Stimulated activated naive CD8-positive, alpha-beta T cell treated with anti-CD3 and anti-CD28 coated beads, Interleukin-15, Interleukin-2, amounts not matched to agents 100 U/mL and 50 U/mL, for 24 hours (primary cell): ENCODE measurements at places on chromosomes 12 and 14.

DNA sequence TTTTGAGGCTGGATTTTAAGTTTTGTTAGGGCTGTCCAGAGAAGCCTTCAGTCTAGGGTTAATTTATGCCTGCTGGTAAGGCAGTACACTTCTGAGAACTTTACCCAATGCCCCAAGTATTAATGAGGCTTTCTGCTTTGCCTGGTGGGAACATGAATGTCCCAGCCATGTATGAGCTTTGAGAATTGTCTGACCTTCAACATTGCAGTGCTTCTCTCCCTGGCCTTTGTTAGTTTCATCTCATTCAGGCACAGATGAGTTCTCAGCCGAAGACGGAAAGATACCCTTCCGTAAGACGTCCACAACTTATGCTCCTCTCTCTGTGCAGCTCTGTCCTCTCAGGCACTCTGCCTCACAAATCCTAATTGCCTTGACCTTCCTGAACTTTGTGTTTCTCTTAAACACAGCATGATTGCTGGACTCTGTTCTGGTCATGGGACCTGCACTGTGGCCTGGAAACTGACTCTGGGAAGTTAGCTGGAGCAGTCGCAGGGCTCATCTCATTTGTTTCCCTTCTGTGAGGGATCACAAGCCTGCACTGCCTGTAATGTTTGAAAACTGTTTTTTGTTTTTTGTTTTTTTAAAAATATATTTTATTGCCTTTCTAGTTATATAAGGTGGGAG lies 15.7 kb downstream of the CHPT1 start:
- no peak for DNase-seq

- no peak for DNase-seq
Measured at GRCh38 chr12:49985981-49986380, 13.2 kb downstream of the AQP6 start.

- no peak for DNase-seq
Measured at GRCh38 chr14:37311252-37311651, 113.5 kb downstream of the MIPOL1 start.

GRCh38 chr12:79296871-79297270 lies 393.9 kb downstream of the PAWR start:
- DNase-seq = no peak

GRCh38 chr14:50357124-50357523 lies 39.6 kb downstream of the CDKL1 start:
- no peak for DNase-seq

DNA sequence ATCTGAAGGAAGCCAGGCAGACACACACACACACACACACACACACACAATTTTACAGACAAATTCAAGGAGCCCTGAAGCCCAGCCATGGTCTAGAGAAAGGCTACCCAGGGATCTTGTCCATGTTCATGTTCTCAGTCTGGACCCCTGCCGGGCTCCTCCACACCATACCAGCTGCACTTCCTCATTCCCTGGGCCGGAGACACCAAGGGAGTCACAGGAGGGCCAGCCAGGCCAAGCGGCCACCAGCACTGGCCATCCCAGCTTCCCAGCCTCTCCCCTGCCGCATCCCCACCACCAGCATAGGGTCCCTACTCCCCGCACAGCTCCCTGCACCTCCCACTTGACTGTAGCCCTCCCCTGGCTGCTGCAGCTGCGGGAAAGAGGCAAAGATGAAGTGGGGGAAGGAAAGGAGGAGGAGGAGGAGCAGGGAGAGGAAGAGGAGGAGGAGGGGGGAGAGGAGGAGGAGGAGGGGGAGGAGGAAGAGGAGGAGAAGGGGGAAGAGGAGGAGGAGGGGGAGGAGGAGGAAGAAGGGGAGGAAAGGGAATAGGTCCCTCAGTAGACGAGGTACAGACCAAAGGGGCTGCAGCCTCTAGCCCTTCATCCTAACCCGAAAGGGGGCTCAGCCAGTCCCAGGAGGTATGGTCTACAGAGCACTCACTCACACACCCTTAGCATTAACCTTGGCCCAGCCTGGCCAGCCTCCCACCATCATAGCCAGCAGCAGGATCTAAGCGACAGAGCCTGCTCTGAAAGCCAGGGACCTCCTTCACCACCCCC lies 293.2 kb downstream of the DPF3 start:
- no peak for DNase-seq

DNA sequence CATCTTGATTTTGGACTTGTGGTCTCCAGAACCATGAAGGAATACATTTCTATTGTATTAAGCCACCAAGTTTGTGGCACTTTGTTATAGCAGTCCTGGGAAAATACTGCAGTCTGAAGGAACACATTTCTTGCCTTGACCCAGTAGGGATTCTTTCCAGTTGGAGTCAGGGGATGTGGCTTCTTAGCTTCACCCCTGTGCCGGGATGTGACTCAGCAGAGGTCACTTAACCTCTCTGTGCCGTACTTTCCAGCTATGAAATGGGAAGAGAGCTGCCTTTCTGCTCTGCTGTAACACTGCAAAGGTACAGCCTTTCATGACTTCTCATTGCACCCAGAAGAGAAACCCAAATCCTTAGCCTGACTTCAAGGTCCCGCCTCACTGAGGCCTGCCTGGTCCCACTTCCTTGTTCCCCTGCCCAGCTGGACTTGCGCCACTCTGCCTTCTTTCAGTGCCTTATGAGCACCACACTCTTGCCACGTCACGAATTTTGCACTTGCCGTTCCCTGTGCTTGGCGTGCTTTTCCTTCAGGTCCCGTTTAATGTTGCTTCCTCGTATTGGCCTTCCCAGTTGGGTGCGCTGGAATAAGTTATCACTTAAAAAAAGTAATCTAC lies 24.2 kb downstream of the CHST11 start:
- DNase-seq = no peak

DNA sequence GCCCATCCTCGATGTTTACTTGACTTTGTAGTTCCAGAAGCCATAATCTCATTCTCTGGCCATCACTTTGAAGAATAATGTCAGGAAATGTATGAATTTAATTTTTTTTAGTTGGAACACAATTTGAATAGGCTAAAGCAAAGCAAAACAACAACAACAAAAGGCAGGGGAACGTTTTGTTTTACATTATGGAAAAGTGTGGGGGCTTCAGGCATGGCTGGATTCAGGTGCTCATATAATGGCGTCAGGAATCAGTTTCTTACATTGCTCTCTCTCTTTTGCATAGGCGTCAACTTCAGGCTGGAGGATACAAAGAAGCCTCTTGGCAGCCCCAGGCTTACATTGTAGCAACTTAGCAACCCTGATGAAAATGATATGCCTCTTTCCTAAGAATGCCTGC lies 13.1 kb upstream of the RPH3A start:
- no peak for DNase-seq

DNA sequence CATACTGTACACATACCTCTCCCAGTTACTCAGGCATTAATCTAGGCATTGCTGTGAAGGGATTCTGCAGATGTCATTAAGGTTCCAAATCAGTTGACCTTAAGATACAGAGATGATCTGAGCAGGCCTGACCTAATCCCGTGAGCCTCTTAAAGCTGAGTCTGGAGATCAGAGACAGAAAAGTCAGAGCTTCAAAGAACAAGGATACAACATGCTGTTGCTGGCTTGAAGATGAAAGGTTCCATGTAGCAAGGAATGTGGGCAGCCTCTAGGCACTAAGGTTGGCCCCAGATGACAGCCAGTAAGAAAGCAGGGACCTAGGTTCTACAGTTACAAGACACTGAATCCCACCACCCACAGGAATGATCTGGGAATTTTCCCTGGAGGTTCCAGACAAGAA lies 81.1 kb downstream of the MAP1LC3B2 start:
- DNase-seq = no peak

DNA sequence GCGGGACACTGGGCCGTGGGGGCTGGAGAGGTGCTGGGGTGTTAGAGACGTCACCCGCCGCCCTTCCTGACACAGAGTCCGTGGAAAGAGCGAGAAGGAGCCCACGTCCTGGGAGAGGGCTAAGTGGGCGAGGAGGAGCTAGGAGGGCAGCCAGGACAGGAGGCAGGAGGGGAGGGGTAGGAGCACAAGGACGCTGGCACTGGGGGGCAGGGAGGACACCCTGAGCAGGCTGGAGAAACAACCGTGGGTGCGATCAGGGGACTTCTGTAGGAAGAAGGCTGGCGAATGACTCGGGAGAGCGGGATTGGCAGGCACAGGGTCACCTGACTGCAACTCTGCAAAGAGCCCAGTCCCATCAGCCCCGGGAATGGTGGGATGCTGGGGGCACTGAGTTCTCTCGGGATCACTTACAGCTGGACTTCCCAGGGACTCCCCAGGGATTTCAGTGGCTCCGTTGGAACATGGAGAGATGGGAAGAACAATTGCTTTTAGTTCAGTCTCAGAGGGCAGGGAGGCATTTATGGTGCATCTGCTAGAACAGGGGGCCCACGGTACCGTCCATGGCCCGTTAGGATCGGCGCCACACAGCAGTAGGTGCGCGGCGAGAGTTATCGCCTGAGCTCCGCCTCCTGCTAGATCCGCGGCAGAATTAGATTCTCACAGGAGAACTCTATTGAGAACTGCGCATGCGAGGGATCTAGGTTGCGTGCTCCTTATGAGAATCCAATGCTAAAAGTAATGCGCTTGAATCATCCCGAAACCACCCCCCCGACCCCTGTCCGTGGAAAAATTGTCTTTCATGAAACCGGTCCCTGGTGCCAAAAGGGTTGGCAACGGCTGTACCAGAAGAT lies 24.3 kb downstream of the UBR7 start:
- peak; percentile 9 for DNase-seq

DNA sequence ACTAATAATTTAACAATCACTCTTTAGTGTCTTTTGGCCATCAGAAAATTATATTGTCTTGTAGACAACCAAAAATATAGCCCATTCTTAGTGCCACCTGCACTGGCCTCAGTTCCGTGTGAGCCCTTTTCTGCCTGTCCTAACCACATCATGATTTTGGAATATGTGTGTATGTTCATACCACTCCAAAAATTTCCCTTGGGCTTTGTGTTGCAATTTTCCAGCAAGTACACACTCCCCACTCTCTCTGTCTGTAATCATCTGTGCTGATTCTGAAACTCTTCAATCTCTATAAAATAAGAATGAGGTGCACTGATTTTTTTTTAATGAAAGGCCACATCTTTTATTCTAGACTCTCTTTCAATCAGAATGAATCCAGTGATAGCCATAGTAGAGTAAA lies 196.0 kb downstream of the PIK3C2G start:
- DNase-seq = no peak

GRCh38 chr14:38887696-38888095 lies 215.3 kb downstream of the SEC23A start:
- DNase-seq = no peak

- DNase-seq = no peak
Measured at GRCh38 chr14:75859746-75860145, 122.0 kb downstream of the TGFB3 start.

GRCh38 chr12:19822476-19822875 lies 383.2 kb downstream of the AEBP2 start:
- DNase-seq = no peak

GRCh38 chr12:101803978-101804377 lies 26.8 kb downstream of the GNPTAB start:
- no peak for DNase-seq

DNA sequence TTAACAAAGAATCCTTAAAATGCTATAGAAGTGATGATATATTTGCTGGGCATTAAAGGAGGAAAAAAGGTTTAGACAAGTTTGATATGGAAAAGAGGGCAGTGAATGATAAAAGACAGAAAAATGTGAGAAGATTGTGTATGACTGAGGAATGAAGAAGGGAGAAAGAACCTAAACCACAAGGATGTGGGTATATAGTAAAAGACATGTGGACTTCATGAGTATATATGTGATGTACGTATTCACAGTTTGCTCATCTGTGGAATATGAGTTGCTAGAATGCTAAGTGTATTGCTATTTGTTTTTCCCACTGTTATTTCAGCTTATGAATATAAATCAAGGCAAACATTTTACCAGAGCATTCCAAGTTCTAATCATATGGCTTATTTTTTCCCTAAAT lies 2.1 kb upstream of the SLC16A7 start:
- DNase-seq = no peak

GRCh38 chr12:82069931-82070514 lies 288.2 kb downstream of the CCDC59 start:
- DNase-seq = no peak

- peak; percentile 22 for DNase-seq
Measured at GRCh38 chr12:62191491-62192179, 68.6 kb upstream of the USP15 start.

DNA sequence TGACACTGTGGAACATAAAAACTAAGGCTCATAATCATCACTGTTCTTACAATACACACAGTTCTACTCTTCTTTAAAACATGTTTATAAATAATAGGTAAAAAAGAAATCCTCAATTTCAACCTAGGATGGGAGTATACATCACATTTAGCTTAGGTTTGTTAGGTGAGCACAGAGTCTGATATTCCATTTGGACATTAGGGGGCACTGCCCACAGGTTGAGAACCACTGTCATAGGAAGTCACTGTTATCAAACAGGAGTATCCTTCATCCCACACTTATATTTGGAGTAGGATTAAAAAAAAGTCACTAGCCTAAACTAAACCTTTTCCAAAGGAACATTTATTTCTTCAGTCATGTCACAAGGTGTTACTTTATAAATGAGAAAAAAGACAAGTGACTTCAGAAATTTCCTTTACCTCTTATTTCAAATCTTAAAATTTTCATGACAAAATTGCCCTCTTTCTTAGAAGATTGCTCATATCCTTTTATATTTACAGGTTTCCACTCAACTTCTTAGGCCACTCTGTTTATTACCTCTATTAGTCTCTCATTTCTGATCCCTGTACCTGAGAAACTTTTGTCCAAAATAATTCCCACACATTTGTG lies 240.6 kb downstream of the CPNE8 start:
- DNase-seq = no peak

- no peak for DNase-seq
Measured at GRCh38 chr12:127964717-127965116, 302.3 kb upstream of the TMEM132C start.

DNA sequence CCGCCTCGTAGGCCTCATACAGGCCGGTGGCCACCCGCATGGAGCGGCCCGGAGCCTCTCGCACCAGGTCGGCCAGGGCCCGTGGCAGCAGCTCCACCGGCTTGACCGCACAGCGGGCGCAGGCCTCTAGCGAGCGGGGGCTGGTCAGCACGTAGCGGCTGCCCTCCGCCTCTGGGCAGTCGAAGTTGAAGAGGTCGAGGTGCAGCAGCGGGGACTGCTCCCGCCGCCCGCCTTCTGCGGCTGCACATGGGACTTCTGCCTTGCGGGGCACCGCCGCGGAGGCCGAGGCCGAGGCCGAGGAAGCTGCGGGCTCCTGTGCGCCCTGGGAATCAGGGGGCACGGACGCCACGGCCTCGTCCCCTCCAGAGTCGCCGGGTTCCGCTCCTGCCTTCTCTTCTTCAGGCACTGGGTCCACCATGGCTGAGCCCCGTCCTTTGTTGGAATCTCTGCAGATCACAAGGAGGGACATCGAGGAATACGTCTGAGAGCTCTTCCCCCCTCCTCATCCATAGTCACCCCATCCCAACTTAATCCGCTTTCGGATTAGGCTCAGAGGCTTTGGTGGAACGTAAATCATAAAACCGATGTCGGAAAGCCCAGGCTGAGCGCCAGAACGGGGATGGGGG lies 1.4 kb downstream of the CCDC177 start:
- DNase-seq = no peak
